ENCODE measurements at places on chromosomes 16 and 17.

GRCh38 chr16:15775663-15776304, 81.0 kb downstream of the MYH11 start:
- no peak for DNase-seq

DNA sequence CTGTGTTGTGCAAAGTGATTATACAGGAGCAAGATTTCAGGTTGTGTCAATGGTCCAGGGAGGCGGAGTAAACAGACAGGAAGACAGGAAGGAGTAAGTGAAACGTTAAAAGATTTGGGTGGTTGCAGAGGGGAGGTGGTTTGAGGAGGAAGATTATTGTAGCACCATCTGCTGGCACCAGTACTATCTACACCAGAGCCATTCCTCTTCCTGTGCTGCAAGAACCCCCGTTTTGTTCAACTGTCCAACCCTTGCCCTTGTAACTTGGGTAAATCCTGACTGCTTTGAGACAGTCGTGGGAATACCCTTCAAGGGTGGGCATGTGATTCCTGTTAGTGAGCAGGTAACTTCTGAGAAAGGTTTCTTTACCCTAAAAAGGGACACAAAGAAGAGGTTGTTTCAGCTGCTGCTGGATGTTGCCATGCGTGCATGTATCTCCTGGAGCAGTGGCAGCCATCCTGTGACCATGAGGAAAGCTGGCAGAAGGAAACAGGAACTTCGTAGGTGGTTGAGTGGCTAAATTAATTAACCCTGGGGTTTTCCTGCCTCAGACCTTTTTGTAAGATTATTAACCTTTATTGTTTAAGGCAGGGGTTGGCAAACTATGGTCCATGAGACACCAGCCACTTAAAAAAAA, 124.1 kb downstream of the PRKCA start:
- DNase-seq, result no peak

- DNase-seq, result no peak
Observed at GRCh38 chr17:64007838-64008282, 9.7 kb downstream of the PRR29 start.

- peak; percentile 20 for DNase-seq
Observed at GRCh38 chr17:35540589-35541404, 3.3 kb upstream of the SLFN12L start.

GRCh38 chr17:78174870-78175642, 6.7 kb downstream of the SYNGR2 start:
- DNase-seq, result no peak

GRCh38 chr16:28573738-28574718, 20.3 kb downstream of the SGF29 start:
- DNase-seq, result no peak

DNA sequence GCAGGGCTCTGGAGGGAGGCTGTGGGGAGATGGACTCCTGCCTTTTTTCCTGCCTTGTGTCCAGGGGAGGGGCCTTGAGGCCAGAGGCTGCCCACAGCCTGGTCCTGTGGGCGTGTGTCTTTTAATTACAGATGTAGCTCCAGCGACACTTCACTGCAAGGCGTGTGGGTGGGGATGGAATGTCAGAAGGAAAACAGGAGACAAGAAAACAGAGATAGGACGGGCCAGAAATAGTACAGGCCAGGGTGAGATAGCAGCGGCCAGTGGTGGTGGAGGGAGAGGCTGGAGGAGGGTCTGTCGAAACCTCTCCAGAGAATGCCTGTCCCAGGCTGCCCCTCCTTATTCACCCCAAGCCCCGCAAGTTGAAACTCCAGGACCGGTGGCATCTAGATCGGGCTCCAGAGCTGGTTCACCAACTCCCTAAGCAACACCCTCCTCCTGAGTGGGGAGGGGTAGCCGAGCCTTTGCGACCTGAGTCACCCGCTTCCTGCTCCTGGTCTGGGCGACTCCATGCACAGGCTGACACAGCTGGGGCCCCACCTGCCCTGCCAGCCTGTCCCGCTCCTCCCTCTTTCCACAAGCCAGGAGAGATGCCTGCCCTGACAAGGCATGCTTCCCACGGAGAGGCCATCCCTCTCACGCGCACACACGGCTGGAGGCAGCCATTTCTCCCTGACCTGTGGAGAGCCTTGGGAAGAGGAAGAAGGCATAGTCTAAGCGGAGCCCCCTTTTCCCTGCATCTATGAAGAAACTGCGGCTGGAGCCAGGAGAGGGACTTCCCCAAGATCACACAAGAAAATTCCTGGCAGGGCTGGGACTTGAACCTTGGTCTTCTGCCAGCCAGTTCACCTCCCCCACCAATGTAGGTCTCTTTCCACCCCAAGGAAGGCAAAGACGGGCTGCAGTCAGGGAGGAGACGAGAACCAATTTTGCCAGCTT, 6.6 kb upstream of the JUP start:
- DNase-seq, result no peak

GRCh38 chr16:50735629-50736122, 6.2 kb upstream of the CYLD start:
- DNase-seq, result no peak

GRCh38 chr17:7046127-7046724, 2.3 kb upstream of the SLC16A11 start:
- no peak for DNase-seq

Data from tibial nerve (tissue), 4 donors.